EL (cell line): ENCODE measurements at places on chromosomes 1 and 21.

DNA sequence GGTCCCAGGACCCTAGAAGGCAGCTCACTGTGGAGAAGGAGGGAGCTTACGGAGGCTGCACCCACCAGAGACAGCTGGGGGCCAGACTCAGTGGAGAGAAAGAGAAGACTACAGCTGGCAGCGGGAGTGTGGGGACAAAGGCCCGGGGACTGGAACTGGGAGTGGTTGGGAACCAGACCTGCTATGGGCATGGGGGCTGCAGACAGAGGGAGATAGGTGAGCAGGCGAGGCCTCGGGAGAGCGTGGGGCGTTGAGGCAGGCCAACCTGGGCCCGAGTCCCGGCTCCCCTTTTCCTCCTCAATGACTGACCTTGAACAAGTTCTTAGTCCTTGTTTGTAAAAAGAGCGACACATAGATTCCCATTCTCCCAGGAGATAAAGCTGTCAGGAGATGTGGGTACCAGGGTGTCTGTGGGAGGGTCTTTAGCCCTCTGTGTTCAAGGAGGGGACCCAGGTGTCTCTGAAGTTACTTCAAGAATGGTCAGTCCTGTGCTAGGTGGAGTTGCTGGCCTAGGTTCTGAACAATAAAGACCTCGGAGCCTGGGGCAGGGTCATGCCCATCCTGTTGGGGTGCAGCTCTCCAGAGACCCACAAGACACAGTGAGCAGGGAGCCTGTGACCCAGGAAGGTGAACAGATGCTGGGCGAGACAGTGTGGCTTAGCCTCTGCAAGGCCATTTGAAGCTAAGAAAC lies 87.9 kb downstream of the ITPKB start:
- no peak for DNase-seq

GRCh38 chr1:101431956-101432510 lies 195.2 kb downstream of the S1PR1 start:
- no peak for DNase-seq

GRCh38 chr1:71046891-71047634 lies 553 bp downstream of the PTGER3 start:
- DNase-seq = no peak

DNA sequence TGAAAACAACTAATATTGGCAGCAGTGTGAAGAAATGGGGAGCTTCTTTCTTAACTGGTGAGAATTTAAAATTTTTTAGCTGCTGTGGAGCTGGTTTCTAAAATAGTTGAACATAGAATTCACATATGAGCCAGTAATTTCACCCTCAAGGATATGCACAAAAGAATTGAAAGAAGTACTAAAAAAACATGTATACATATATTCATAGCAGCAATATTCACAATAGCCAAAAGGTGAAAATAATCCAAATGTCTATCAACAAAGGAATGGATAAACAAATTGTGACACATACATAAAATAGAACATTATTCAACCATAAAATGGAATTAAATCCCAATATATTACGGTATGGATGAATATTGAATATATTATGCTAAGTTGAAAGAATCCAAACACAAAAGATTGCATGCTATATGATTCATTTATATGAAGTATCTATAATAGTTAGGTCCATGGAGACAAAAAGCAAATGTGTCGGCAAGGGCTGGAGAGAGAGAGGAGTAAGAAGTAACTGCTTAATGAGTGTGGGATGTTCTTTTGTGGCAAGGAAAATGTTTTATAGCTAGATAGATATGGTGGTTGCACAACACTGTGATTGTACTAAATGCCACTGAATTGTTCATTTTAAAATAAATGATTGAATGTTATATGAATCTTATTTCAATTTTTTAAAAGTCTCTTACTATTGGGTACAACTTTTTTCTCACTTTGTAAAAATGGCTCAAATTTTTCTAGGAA lies 14.8 kb upstream of the COL11A1 start:
- DNase-seq = no peak

DNA sequence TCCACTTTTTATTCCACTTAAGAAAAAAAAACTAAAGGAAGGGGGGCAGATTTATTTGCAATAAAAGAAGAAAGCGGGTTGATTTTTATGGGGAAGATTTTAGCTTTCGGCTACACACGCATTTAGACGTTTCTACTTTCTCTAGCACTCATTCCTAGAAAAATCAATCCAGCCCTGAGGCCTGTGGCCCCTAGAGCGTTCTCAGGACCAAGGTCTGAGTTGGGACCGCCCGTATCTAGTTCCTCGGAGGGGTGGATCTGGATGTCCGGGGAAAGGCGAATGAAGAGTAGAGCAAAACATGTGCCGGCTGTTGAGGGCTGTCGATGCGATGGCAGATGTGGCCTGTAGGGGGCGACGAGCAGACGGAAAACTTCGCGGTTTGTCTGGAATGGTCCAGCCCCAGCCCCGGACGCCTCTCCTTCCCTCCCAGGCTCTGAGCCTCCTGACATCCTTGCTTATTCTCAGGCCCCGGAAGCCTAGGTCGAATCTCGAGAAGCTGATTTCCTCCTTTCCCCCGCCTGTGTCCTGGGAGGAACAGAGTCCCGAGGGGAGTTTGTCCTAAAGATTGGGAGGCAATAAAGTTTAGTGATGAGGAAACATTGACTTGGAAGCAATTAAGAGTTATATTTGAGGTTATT lies 5.2 kb downstream of the FOXD3 start:
- peak; percentile 74 for DNase-seq

DNA sequence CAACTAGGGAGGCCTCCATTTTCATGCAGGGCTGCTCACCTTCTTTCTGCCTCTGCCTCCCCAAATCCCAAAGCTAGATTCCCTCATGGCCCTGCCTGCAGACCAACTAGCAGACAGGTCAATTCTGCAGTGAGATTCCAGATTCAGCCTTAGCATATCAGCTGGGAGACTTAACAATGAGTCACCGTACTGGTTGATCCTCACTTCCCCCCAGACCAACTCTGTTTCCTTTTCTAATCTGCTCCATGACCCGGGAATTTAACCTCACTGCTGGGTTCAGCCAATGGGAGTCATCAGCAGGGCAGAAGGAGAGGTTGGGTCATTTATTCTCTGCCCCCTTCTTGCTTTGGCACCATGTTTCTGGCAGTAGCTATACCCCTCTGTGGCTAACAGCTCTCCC lies 140.6 kb upstream of the GRIK3 start:
- no peak for DNase-seq

DNA sequence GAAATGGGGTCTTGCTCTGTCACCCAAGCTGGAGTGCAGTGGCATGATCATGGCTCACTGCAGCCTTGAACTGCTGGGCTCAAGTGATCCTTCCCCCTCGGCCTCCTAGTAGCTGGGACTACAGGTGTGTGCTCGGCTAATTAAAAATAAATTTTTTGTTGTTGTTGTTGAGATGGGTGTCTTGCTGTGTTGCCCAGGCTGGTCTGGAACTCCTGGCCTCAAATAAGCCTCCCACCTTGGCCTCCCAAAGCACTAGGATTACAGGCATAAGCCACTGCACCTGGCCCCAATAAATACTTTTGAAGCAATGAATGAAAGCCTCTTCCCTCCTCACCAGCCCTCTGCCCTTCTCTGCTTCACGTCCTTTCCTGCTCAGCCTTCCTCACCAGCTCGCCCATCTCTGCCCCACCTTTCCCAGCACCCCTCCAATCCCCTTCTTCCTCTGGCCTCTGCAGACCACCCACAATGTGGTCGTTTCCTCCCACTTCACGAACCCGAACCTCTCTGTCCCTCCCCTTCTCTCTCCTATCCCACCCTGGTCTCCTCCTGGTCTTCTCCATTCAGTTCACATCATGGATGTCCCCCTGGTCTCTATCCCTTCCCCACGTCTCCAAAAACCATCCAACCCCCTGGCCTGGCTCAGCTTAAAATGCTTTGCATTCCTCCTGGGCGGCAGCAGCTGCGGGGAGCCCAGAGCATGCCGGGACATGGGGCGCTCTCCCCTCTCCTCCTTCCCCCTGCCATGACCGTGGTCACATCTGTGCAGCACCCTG lies 38.4 kb downstream of the RAP1GAP start:
- DNase-seq = peak; percentile 17

DNA sequence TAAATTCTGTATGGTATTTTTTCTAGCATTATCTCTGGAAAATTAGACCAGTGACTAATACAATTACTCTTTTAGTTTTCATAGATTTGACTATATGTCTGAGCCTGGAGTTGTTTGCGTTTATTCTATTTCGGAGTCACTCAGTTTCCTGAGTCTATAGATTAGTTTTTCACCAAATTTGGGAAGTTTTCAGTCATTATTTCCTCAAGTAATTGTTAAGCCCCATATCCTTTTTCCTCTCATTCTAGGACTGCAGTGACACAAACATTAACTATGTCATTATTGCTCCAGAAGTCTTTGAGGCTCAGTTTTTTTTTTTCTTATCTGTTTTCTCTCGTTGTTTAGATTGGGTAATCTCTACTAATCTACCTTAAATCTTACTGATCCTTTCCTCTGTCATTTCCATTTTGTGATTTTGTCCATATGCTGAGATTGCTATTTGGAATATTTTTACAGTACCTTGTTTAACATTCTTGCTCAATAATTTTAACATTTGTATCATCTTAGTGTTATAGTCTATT lies 886.2 kb downstream of the LTN1 start:
- DNase-seq = no peak

DNA sequence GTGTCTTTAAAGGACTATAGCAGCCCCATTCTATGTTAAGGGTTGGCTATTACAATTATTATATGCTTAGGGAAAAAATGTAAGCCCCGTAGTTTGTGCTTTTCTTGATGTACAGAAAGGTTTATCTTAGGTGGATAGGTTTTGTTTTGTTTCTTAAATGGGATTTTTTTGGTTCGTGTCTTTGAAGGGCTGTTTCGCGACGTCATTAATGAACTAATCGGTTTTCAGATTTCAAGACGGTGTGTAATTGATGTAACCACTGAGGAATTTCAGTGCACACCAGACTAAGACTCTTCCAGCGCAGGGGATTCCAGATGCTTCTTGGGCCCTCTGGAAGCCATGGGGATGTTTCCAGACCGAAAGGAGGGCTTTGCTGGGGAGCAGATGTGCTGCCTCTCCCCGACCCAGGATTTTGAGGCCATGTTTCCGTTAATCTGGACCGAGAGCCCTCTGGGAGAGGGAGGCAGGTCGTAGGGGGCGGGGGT lies 4.8 kb upstream of the SIM2 start:
- DNase-seq = peak; percentile 45

- no peak for DNase-seq
These were observed 448.3 kb downstream of the PTPRC start for GRCh38 chr1:199087144-199087543.

GRCh38 chr1:20701446-20701845 lies 16.4 kb downstream of the KIF17 start:
- no peak for DNase-seq

DNA sequence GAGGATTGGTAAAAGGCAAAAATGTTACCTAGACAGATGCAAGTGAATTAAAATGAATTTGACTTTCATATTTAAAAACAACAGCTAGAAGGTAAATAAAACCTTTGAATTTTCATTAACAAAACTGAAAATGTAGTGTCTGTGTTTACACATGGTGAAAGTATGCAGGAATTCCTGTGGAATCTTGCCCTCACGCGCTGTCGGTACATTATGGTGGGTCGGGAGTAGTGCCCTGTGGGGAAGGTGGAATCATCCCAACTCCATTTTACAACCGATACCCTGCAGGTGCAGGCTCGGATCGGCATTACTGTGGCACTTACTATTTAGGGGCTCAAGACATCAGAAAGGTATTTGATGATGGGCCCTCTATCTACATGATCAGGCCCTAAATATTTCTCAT lies 197.2 kb upstream of the MAP1LC3C start:
- DNase-seq = no peak

GRCh38 chr21:14583629-14584255 lies 37.6 kb upstream of the SAMSN1 start:
- DNase-seq = no peak

GRCh38 chr1:198936371-198937083 lies 297.7 kb downstream of the PTPRC start:
- peak; percentile 56 for DNase-seq

GRCh38 chr1:7583291-7584096 lies 187.6 kb upstream of the VAMP3 start:
- DNase-seq = no peak

- DNase-seq = no peak
These were observed 7.0 kb upstream of the IL23R start for GRCh38 chr1:67159233-67159632.

DNA sequence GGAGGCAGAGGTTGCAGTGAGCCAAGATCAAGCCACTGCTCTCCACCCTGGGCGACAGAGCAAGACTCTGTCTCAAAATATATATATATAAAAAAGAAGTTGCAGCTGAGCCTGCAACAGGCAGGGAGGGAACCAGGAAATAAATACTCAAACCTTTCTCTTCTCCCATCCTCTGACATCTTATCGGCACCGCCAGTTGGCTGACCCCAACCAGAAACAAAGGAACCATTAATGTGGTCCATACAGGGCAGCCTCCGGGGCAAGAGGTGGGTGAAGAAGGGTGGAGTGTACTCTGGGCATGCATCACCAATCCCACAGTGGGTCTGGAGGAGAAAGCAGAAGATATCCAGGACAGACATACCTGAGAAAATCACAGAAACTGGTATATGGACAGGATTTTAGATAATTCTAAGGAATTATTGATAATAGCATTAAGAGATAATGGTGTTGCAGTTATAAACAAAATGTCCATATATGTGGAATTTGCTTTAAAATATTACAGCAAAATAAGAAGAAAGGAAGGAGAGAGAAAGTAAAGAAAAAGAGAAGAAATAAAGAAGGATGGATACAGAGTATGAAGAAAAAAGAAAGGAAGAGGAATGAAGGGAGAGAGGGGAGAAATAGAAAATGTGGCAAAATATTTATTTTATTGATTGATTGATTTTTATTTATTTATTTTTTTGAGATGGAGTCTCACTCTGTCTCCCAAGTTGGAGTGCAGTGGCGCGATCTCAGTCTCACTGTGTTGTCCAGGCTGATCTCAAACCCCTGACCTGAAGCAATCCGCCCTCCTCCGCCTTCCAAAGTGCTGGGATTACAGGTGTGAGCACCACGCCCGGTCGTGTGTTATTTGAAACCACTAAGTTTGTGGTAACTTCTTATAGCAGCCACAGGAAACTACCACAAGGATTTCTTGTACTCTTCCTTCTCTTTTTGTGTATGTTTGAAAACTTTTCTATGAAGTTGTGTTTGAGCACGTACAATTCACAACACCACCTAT lies 4.1 kb upstream of the PTAFR start:
- no peak for DNase-seq

DNA sequence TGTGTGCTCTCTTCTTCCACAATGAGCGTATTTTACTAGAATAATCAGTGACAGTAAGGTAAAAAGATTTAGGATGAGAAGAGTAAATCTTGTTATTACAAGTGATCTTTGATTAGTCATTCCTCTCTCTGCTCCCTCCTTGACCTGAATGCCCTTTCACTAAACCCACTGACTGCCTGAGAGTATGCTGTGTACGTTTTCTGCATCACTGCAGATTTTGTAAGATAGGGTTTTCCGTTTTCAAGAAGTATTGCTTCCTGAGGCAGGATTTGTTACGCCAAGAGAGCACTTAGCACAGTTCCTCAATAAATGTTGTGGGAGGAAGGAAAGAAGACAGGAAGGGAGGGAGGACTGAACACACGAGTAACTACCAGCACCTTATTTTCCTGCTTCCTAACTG lies 7.7 kb upstream of the LAMB3 start:
- DNase-seq = no peak

- peak; percentile 48 for DNase-seq
These were observed 1.3 kb downstream of the CDC42BPA start for GRCh38 chr1:227317011-227317451.

- no peak for DNase-seq
These were observed 107.7 kb downstream of the MAB21L3 start for GRCh38 chr1:116218922-116219321.
